ENCODE measurements at places on chromosomes 4 and X. TPM values are rescaled to one million over a fixed set of nuclear protein-coding genes. Genes with fewer than 3 reads are reported as not detected.
A peak's percentile ranks its signal among the peaks of the same experiment; 100 is the strongest.

DNA sequence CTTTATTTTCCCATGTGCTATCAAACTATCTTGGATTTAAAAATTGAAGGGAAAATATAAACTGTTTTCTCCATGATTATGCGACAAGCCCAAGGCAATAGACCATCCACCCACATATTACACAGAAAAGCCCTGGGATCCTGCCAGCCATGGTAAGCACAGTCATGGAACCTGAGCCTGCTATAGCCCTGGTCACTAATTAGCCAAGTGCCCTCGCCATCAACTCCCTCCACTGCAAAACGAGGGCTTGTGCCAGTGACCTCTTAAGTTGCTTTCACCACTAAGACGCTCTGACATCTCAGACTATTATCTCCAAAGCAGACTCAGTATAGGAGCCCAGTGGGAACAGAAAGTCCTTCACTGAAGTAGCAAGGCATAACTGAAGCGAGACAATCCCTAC lies 69.2 kb downstream of the NLGN4X start:
- DNase-seq: no peak

DNA sequence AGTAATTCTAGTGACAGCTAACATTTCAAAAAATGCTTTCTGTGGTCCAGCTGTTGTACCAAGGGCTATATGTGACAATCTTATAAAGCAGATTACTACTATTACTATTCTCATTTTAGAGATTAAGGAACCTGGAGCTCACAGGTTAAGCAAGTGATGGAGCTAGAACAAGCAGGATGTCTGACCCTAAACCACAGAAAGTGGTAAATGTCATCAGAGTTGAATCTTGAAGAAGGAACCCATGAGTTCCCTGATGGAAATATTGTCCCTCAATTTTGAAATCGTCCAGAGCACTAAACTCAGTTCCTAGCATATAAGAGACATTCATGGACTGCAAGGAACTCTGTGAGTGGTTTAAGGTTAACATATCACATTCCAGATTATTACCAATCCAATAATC lies 214.0 kb downstream of the APBB2 start:
- DNase-seq: no peak

Gene STOX2
- 5.7 TPM for polyA plus RNA-seq

Gene PCDH19
- 3.9 TPM for polyA plus RNA-seq

- DNase-seq: no peak
Observed at GRCh38 chr4:79015411-79015810, 76.2 kb upstream of the PAQR3 start.

Gene VCX3A
- not detected for polyA plus RNA-seq

DNA sequence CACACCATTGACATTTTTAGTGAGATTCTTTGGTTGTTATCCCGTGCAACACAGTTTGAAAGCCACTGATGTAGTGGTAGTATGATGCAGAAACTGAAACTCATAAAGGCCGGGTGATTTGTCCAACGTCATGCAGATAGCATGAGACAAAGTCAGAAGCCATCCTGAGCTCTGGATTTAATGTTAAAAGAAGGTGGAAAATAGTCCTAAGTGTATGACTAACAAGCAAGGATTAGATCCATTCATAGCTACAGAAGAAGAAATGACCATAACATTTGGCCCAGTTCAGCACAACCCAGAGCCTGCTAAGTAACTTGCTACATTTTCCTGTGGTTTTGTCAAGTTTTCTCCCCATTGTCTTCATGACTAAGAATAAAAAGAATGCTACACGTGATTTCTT lies 142.4 kb downstream of the AMELX start:
- no peak for DNase-seq

Gene UBQLN2
- polyA plus RNA-seq: 31.1 TPM

GRCh38 chr4:10180927-10181744 lies 64.5 kb upstream of the WDR1 start:
- no peak for DNase-seq

- DNase-seq: no peak
Observed at GRCh38 chrX:132033166-132033565, 10.1 kb downstream of the STK26 start.

DNA sequence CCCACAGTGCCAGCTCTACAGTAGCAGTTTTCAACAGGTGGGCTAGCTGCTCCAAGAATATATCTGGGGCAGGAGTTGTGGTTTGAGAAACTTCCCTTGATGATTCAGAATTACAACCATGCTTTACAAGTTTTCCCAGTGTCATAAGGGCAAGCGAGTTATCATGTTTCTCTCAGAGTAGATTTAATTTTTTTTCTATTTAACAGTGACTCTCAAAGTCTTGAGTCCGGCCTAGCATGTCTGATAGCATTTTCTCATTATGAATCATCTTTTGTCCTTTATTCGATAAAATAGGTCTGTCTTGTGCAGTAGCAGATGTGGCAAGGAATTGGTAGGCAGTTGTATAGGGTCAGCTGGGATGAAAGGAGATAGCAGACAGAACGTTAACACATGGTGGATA lies 62.2 kb upstream of the SPANXD start:
- no peak for DNase-seq

Gene DUSP21
- polyA plus RNA-seq: not detected

Gene CASP6
- polyA plus RNA-seq: 15.6 TPM

Gene VCX2
- not detected for polyA plus RNA-seq

Gene MED14
- polyA plus RNA-seq: 33.7 TPM

- DNase-seq: no peak
Observed at GRCh38 chrX:45083314-45083713, 117.4 kb downstream of the DIPK2B start.

Gene AWAT2
- polyA plus RNA-seq: not detected

DNA sequence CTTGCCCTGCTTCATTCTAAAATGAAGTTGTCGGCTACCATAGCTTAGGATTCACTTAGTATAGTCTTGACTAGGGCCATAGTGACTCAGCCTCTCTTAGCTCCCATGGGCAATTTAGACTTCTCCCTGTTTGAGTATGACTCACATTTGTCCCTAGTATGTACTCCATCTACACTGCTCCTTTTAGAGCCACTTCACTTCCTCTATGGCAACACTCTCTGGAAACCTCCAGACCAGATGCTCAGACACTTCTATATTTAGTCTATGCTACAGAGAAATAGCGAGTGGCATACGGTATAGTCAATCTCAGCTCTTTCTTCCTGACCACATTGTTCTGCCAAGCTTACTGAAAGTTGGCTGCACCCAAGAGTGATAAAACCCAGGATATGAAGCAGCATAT lies 11.2 kb downstream of the MEPE start:
- DNase-seq: no peak

Gene MAGEA2B
- not detected for polyA plus RNA-seq

DNA sequence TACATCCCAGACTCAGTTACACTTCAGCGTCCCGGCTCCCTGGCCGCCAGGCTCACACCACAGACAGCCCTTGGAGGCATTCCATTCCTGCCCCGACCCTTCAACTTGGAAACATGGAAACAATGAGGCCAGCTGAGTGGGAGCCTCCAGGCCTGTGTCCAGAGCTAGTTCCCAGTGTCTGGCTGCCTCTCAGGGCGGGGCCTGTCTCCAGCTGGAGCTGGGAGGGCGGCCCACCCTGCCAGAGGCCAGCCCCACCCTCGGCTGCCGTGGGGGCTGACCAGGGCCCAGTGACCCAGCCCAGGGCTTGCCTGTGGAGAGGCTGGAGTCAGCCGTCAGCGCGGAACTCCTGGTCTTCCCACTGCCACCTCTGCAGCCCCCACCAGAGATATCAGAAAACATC lies 37.4 kb upstream of the SPON2 start:
- DNase-seq: peak; percentile 66

GRCh38 chrX:141669689-141670088 lies 28.9 kb downstream of the SPANXD start:
- DNase-seq: no peak

Gene FAT4
- 21.2 TPM for polyA plus RNA-seq

DNA sequence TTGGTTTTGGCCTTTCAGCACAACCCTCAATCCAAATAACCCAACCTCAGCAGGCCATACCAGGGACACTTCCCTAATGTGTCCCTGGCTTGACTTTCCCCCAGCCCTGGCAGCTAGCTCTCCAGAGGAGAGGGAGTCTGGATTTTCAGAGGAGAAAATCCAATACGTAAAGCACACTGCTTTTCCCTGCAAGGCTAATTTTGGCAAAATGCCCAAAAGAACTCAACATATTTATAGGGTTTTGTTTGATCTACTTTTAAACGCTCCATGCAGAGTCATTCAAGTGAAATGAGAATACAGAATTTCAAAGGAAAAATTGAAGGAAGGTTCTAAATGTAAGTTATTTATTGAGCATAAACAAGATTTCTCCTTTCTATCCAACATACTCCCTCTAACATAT lies 167.2 kb downstream of the SH3KBP1 start:
- peak; percentile 26 for DNase-seq

GRCh38 chrX:132622130-132622529 lies 133.3 kb upstream of the MBNL3 start:
- no peak for DNase-seq

Gene BEND2
- not detected for polyA plus RNA-seq

GRCh38 chr4:37928426-37929416 lies 31.5 kb upstream of the PTTG2 start:
- DNase-seq: no peak

DNA sequence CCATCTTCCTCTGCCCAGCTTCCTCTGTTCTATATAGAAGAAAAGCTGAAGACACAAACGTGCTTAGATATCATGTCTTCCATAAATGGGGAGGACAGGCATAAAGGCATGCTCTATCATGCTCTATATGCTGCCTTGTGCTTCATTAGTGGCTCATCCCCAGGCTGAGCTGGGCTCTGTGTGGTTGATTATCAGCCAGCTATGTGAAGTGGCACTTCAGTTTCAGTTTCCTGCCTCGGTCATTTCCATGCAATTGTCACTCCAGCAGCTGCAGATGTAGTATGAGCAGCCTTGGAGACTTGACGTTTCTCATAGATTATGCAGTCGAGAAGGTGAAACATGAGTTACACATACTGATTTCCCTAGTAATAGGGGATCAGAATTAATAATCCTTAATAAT lies 106.2 kb downstream of the SYTL5 start:
- no peak for DNase-seq

GRCh38 chr4:185648631-185649030 lies 113.3 kb upstream of the PDLIM3 start:
- DNase-seq: no peak

Gene GAGE13
- polyA plus RNA-seq: not detected

DNA sequence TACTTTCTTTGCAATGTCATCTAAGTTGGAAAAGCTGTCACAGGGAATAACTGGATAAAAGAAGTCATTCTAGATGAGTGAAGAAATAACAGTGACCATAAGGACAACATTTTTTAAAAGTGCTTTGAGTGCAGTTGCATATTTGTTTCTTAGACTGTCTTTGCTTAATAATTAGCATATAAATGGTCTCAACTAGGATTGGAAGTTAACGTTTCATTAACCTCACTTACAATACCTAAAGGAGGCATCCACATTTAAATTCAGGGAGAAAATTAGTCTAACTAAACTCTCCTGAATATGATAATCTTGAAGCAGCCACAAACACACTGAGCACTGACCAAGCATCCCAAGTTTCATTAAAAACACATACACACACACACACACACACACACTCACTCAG lies 780.7 kb downstream of the PCDH18 start:
- no peak for DNase-seq

DNA sequence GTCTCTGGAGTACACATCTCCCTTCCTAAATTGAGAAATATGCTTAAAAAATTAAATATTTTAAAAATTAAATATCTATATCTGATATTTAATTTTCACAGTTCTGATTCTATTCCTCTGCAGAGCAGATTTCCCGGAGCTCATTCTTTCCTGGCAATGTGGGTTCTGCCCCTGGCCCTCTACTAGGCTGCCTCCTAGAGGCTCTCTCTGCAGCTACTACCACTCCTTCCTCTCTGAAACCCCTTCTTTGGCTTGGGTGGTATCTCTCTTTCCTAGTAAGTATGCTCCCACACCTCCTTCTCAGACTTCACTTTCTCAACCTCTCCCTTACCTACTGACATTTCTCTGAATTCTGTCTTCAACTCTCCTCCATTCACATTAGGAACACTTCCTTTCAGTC lies 45.3 kb downstream of the RPGR start:
- peak; percentile 13 for DNase-seq

Gene EDNRA
- polyA plus RNA-seq: 37.8 TPM

Gene BTK
- polyA plus RNA-seq: 2.0 TPM

GRCh38 chr4:99979872-99980271 lies 29.8 kb upstream of the H2AZ1 start:
- DNase-seq: peak; percentile 45

Gene SERPINA7
- not detected for polyA plus RNA-seq

Gene LINC00632
- 7.8 TPM for polyA plus RNA-seq

Gene CNGA1
- polyA plus RNA-seq: 1.1 TPM

Gene GLRB
- 4.1 TPM for polyA plus RNA-seq

GRCh38 chr4:38577462-38577861 lies 86.5 kb upstream of the KLF3 start:
- no peak for DNase-seq

Gene ERCC6L
- 2.7 TPM for polyA plus RNA-seq

DNA sequence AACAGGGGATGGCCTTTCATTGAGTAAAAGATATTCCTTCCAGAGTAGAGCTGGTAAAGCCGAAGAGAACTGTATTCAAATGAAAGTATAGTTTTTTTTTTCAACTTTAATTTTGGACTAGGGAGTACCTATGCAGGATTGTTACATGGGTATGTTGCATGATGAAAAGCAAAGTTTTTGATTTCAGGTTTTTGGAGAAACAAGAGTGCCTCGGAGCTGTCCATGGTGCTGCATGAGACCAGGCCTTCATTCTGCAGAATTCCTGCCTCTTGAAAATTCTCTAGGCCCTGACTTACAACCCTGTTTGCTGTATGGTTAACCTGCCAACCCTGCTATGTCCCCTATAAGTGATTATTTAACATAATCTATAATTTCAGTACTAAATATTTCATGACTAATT lies 1065.7 kb upstream of the FTHL17 start:
- peak; percentile 1 for DNase-seq

Gene CDKL2
- 0.12 TPM for polyA plus RNA-seq

Gene EFHC2
- 0.22 TPM for polyA plus RNA-seq
